ENCODE measurements at places on chromosomes 6 and 20.
A peak's percentile ranks its signal among the peaks of the same experiment; 100 is the strongest.

DNA sequence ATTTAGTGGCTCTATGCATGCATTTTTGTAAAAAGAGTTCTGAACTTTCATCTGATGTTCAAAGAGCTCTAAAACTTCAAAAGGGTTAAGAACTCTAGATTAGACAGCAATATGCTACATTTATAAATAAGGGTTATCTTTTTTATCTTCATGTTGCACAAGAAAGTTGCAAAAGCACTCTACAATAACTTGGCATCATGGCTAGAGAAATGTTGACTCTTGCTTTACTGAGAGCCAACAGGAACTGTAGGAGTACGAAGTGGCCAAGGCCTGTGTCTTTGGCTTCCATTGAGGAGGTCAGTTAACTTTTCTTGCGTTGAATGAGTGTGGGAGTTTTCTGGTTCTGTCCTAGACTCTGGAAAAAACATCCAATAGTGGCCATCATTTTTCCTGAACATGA is 516.9 kb downstream of the TFAP2B start:
- no peak for DNase-seq

DNA sequence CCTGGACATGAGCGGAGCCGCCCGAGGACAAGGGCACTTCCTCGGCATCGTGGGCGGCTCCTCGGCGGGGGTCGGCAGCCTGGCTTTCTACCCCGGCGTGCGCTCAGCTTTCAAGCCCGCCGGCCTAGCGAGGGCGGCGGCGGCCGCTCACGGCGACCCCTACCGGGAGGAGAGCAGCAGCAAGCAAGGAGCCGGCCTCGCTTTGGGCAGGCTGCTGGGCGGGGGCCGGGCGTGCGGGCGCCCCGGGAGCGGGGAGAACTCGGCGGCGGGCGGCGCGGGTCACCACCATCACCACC is 6.7 kb downstream of the PRDM13 start:
- DNase-seq: peak; percentile 41

GRCh38 chr20:49435639-49436038 is 46.8 kb downstream of the KCNB1 start:
- no peak for DNase-seq

GRCh38 chr6:116507324-116507723 is 4.1 kb upstream of the CALHM5 start:
- DNase-seq: no peak

Data from OCI-M1 (cell line).